ENCODE measurements at places on chromosomes 3 and 15.

GRCh38 chr3:167958141-167958540 is 137.6 kb downstream of the GOLIM4 start:
- no peak for DNase-seq

DNA sequence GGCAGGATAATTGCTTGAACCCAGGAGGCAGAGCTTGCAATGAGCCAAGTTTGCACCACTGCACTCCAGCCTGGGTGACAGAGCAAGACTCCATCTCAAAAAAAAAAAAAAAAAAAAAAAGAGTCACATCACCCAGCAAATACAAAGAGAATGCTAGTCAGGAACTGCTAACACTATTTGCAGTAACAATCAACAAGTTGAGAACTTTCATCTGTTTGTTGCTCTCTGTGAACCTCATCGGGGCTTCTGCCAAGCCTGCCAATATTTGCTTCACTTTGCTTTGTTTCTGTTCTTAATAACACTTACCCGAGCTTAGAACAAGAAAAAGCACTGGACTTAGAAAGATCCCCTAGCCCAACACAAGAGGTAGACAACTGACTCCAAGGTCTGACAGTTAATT is 76.9 kb downstream of the PLCH1 start:
- no peak for DNase-seq

GRCh38 chr3:48990636-48991469 is 812 bp downstream of the P4HTM start:
- no peak for DNase-seq

DNA sequence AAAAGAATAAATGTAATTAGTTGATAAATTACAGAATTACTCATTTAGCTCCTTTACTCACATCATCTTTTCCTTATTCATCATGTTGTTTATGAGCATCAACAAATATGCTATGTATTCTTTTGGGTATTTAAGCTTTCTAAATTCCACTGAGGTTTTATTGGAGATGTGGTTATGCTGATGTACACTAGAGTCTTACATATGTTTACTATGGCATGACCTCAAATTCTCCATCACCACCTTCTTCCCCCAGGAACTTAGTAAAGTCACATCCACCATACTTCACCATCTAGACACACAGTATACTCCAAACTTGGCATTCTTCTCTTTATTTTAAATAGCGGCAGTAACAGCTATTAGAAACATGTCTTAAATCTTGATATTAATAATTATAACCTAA is 74.1 kb upstream of the MELTF start:
- DNase-seq: no peak

- no peak for DNase-seq
Measured at GRCh38 chr3:190345027-190345821, 23.0 kb upstream of the CLDN1 start.
